ENCODE measurements at places on chromosomes 13 and 19.
A peak's percentile ranks its signal among the peaks of the same experiment; 100 is the strongest.

DNA sequence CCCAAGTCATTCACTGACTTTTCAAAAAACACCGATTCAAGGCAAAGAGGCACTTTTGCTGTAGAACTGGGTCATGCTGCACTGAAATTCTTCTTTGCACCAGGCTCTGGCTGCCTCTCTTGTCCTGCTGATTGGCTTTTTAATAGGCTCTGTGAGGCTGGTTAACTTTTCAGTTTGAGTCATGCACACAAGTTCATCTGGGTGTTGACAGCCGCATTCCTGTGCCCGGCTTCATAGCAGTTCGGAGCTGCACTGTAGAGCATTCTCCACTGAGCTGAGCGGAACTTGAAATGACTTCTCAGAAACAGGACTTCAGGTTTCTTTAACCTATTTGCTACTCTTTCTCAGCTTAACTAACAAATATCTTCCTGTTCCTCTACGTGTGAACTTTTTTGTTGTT lies 978.3 kb downstream of the UQCRFS1 start:
- no peak for DNase-seq

DNA sequence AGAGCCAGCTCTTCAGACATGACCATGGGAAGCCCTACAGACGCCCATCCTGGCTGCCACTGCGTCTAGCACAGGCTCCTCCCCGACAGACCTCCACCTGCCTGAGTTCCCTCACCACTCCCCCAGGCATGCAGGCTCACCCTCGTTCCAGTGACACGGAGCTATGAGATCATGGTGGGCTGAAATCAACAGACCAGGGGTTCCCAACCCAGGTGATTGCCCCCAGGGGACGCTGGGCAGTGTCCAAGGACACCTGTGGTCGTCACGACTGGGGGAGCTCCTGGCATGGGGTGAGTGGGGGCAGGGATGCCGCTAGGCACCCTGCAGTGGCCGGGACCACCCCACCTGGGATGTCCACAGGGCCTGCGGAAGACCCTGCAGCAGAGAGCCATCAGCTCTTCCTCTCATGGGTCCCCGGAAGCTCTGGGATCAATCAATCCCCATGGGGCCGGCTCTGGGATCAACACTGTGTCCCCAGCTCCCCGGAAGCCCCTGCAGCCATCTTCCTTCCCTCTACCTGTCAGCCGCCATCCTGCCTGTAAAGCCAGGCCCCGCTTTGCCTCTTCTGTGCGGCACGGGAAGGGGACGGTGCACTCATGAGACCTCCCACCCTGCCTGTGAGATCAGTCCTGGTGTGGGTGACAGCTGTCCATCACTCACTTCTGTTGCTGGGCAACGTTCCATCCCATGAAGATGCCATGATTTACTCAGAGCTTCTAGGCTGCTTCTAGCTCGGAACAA lies 12.8 kb upstream of the MADCAM1 start:
- no peak for DNase-seq

GRCh38 chr13:48578516-48579164 lies 45.8 kb upstream of the RCBTB2 start:
- DNase-seq, result no peak

DNA sequence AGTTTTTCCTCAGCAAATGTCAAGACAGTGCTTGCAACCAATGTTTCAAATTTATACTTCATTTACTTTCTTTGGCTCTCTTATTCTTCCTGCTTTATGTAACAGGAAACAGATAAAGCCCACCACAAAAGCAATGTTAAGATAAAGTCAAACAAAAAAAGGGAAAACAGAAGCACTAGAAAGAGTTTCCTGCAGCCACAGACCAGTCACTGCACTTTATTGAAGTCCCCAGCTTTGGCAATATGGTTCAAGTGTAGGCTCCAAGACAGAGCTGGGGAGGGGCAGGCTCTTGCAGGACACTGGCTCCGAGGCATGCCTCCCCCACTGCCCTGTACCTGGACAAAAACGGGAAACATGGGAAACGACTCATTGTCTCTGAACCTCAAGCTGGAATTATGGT lies 15.3 kb upstream of the CDC16 start:
- peak; percentile 31 for DNase-seq

- no peak for DNase-seq
Measured at GRCh38 chr13:39111145-39111544, 72.9 kb downstream of the NHLRC3 start.

- no peak for DNase-seq
Measured at GRCh38 chr19:35784503-35785338, 9.4 kb downstream of the ARHGAP33 start.

- no peak for DNase-seq
Measured at GRCh38 chr13:60756306-60756705, 359.3 kb downstream of the TDRD3 start.

GRCh38 chr13:106795847-106796246 lies 227.9 kb upstream of the ARGLU1 start:
- no peak for DNase-seq

DNA sequence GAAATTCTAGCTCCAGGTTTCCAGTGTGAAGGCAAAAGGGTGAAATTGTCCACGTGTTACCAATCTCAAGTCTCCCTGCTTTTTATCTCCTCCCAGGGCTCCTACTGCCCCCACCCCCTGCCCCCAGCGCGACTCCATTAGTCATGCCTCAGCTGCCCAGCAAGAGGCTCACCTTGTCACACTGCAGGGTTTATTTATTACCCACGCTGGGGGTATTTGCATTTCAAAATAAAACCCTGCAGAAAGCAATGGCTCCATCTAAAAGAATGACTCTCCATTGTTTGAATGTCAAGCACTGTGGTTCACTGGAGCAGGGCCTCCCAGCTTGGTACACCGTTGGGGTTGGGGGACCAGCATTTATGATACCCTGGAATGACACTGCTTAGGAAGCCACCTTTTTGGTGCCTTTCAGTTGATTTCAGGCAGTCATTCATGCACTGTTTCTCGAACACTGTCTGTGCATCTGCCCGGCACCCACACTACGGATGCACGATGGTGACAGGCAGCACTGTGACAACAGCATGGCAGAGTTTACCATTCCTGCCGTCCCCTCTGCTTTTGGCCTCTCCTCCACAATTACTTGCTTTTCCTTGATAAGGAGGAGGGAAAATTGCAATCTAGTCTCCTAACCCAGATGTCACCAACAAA lies 9.9 kb upstream of the POP4 start:
- no peak for DNase-seq
